ENCODE measurements at places on chromosomes 5 and 9.

GRCh38 chr9:104826911-104827310 lies 63.0 kb downstream of the NIPSNAP3B start:
- H3K4me1 ChIP-seq = no peaks in the 10 kb centered on the region
- DNase-seq = no peak
- no peaks in the 10 kb centered on the region for H3K36me3 ChIP-seq
- no peak overlapping the region for H3K27ac ChIP-seq
- no peak overlapping the region for H3K4me3 ChIP-seq

- no peak overlapping the region for H3K4me3 ChIP-seq
- H3K27ac ChIP-seq = no peak overlapping the region
- H3K27me3 ChIP-seq = no peaks in the 10 kb centered on the region
- no peaks in the 10 kb centered on the region for H3K4me1 ChIP-seq
- H3K36me3 ChIP-seq = peaks cover 74% of the 10 kb centered on the region
- no peak for DNase-seq
Observed at GRCh38 chr9:72356041-72356582, 8.9 kb downstream of the ZFAND5 start.

DNA sequence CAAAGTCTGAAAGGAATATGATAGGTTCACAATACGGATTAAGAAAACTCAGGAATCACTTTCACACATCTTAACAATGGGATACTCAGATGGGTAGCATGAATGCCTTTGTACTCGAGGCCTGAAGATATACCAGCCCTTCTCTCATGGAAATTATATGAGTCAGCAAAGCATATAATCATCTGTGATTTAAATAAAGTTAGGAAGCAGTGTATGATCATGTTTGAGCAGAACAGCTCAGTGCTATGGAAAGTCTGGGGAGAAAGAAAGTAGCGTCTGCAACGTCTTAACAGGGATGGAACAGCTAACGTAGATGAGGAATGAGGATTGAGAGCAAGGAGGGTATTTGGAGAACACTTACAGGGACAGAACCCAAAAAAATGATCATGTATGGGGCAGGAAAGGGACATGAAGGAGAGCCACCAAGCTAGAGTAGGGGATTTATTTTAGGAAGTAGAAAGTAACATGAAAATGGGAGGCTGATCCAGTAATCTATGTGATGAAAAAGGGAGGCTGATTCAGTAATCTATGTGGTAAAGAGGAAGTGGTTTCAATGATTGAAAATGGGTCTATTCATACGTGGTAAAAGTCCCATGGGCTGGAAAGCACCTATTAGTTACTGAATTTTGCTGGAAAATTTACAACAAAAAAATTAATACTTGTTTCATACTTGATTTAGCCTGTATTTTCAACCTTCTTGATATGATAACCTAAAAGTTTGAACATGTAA lies 85.9 kb downstream of the GNA14 start:
- DNase-seq = no peak
- no peaks in the 10 kb centered on the region for H3K27me3 ChIP-seq
- no peak overlapping the region for H3K4me3 ChIP-seq
- no peak overlapping the region for H3K27ac ChIP-seq

- no peaks in the 10 kb centered on the region for H3K4me1 ChIP-seq
- no peak overlapping the region for H3K4me3 ChIP-seq
- peaks cover 2% of the 10 kb centered on the region for H3K36me3 ChIP-seq
- no peak overlapping the region for H3K27ac ChIP-seq
- no peaks in the 10 kb centered on the region for H3K27me3 ChIP-seq
Observed at GRCh38 chr9:114366334-114367128, 21.3 kb downstream of the AKNA start.

DNA sequence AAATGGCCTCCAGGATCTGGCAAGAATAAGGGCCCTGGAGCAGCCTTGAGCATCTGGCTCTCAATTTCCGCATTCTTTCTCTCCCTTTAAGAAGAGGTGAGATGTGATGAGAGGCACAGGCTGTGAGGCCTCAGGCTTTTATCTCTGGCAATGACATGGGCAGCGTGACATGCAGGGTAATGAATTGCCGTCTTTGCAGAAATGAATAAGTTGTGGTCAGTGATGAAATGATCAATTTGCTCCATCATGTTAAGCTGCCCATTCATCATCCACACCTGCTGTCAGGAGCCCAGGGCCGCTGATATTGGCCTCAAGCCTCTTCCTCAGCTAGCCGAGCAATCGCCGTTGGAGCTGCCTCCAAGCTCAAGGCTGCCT lies 265.3 kb downstream of the TRIM32 start:
- H3K27me3 ChIP-seq = no peaks in the 10 kb centered on the region
- H3K27ac ChIP-seq = no peak overlapping the region
- no peaks in the 10 kb centered on the region for H3K36me3 ChIP-seq

GRCh38 chr5:73625944-73626811 lies at the start of gene ARHGEF28:
Gene ARHGEF28 (plus strand): TSS chr5:73626196. CDS start chr5:73684852, 58,656 bp downstream.
- peaks cover 10% of the 10 kb centered on the region for H3K4me1 ChIP-seq
- H3K36me3 ChIP-seq = no peaks in the 10 kb centered on the region
- H3K27ac ChIP-seq = no peak within 1 kb of the TSS
- no peak within 1 kb of the TSS for H3K4me3 ChIP-seq
- no peak for DNase-seq

- H3K27me3 ChIP-seq = no peaks in the 10 kb centered on the region
- H3K27ac ChIP-seq = no peak overlapping the region
- no peaks in the 10 kb centered on the region for H3K4me1 ChIP-seq
- H3K36me3 ChIP-seq = peaks cover 94% of the 10 kb centered on the region
Observed at GRCh38 chr5:87382224-87382623, 30.5 kb downstream of the CCNH start.

DNA sequence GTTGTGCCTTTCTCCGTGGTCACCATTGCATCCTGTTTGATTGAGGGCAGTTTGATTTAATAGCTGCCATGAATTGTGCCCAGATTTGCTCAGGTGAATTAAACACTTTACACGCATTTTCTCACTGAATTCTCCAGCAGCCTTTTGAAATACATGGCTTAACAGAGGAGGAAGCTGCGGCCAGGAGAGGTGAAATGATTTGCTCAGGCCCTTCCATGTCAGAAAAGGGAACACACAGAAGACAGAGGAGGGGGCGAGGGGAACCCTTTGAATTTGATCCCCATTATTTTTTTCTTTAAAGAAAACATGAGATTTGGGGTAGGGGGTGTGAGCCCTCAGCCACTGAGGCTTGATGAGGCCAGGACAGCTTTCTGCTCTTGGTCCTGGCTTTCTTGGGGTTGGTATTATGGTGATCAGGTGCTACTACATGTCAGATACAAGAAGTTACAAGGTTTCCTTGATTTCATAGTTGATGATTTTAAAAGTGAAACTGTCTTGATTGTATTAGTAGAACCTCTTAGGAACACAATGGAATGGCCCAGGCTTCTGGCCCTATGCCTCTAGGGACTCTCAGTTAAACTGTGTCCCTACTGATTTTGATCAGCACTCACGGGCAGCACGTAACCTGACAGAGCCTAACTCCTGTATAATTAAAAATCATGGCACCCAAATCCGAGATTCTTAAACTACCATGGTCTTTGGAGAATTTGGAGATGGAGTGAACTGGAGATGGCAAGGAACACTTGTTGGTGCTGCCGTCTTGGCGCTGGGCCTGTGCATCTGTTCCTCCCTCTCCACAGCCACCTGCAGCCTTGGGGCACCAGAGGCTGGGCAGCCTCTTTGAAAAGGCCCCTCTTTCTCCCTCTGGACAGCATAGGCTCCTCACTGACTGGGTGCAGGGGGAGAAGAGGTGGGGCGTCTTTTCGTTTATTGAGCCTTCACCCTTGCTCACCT lies 107.9 kb downstream of the TRIO start:
- H3K36me3 ChIP-seq = no peaks in the 10 kb centered on the region
- no peak overlapping the region for H3K4me3 ChIP-seq

GRCh38 chr5:103624675-103625074 lies 62.1 kb upstream of the NUDT12 start:
- H3K27ac ChIP-seq = no peak overlapping the region
- no peaks in the 10 kb centered on the region for H3K27me3 ChIP-seq
- H3K4me3 ChIP-seq = no peak overlapping the region
- no peak for DNase-seq
- H3K36me3 ChIP-seq = no peaks in the 10 kb centered on the region

DNA sequence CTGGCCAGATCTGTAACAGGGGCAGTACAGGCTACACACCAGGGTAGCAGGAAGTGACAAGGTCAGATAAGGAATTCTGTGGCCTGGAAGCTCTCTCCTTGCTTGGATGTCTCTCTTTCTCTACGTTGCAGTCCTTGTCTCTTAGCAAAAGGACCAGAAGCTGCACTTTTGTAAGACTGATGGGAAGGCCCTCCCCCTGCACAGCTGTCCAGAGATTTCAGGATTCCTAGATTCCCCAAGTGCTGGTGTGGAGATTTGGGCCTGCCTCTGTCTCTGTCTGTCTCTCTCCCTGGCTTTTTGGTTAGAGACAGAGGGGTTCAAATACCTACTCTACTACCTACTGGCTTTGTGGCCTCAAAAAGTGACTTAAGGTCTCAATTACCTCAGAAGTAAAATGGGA lies 10.0 kb upstream of the CNTFR start:
- H3K4me3 ChIP-seq = no peak overlapping the region
- DNase-seq = peak; percentile 43
- no peaks in the 10 kb centered on the region for H3K4me1 ChIP-seq
- H3K27me3 ChIP-seq = no peaks in the 10 kb centered on the region
- no peak overlapping the region for H3K27ac ChIP-seq

- peaks cover 4% of the 10 kb centered on the region for H3K4me1 ChIP-seq
- H3K27me3 ChIP-seq = no peaks in the 10 kb centered on the region
- no peak overlapping the region for H3K27ac ChIP-seq
- no peaks in the 10 kb centered on the region for H3K36me3 ChIP-seq
- no peak overlapping the region for H3K4me3 ChIP-seq
Observed at GRCh38 chr5:77028631-77029375, 1.4 kb upstream of the AGGF1 start.

DNA sequence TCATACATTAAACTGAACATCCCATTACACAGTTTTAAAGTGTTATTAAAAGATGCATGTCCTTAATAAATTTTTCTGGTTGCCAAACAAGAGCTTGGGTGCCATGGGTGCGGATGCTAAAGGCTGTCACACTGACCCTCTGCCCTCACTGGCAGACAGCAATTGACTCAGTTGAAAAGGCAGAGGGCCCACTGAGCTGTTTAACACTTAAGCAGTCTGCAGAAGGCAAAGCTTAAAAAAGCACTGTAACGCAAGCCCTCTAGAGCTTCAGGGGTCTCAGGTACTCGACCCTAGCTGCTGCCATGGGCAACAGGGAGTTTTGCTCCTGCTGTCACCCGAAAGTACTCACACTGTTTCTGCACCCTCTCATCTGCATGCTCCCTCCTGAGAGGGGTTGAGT lies 726.4 kb upstream of the TYRP1 start:
- no peak for DNase-seq
- H3K27ac ChIP-seq = no peak overlapping the region
- no peaks in the 10 kb centered on the region for H3K36me3 ChIP-seq
- H3K4me3 ChIP-seq = no peak overlapping the region

DNA sequence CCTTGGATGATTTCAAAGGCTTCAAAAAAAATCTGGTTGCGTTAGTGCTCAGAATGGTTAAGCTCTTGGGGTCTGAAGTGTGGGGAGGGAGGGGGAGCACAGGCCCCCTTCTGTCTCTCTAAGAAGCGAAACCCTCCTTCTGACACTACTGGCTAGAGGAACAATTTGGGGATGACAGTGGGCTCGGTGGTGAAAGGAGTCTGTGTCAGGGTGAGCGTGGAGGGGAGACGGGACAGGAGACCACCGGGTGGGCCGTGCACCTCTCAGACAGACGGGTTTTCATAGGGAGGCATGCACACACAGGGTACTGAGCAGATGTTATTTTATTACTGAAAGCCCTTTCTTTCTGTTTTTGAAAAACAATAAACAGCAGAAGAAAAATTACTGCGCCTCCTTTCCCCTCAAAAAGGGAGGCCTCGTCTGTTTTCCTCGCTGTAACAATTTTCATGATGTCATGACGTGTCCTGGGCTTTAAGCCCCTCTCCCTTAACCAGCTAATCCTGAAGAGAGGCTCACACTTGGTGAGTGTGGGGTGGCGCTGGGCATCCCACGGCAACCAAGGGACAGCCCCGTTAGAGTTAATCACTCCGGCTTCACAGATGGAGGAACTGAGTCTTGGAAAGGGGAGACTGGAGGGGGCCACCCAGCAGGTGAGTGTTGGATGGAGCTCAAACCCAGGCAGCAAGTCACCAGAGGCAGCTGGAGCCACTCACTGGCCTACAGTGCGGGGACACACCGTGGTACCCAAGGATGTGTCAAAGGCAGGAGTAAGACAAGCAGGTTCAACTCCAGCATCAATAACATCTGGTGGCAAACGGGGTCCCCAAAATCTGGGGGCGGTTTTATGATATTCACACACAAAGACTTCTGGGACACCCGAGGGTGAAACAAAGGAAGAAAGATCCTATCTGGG lies 53.4 kb downstream of the PTCH1 start:
- H3K4me3 ChIP-seq = peak overlapping the region; percentile 10
- H3K4me1 ChIP-seq = peaks cover 28% of the 10 kb centered on the region
- no peak for DNase-seq
- no peaks in the 10 kb centered on the region for H3K27me3 ChIP-seq
- H3K36me3 ChIP-seq = peaks cover 57% of the 10 kb centered on the region

GRCh38 chr5:93355691-93356090 lies 225.3 kb downstream of the NR2F1-AS1 start:
- H3K36me3 ChIP-seq = no peaks in the 10 kb centered on the region
- no peaks in the 10 kb centered on the region for H3K4me1 ChIP-seq
- H3K27me3 ChIP-seq = no peaks in the 10 kb centered on the region
- no peak for DNase-seq

DNA sequence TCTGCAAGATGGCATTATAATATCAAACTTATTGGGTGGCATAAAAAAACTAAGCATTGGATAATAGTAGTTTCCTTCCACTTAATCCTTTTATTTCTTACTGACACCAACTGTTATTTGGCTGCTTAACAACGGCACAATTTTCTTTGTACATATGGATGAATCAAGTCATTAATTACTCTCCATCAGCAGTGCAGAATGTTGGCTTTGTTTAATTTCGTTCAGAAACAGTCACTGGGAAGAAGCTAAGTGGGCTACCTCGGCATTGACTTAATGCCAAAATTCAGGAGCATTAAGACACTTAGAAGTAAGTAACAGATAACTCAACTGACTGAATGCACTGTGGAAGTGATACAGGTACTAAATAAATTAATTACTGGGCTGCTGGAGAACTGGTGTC lies 460.4 kb downstream of the CTNND2 start:
- no peak for DNase-seq
- no peak overlapping the region for H3K4me3 ChIP-seq
- H3K27ac ChIP-seq = no peak overlapping the region
- H3K36me3 ChIP-seq = no peaks in the 10 kb centered on the region
- no peaks in the 10 kb centered on the region for H3K4me1 ChIP-seq
- no peaks in the 10 kb centered on the region for H3K27me3 ChIP-seq

DNA sequence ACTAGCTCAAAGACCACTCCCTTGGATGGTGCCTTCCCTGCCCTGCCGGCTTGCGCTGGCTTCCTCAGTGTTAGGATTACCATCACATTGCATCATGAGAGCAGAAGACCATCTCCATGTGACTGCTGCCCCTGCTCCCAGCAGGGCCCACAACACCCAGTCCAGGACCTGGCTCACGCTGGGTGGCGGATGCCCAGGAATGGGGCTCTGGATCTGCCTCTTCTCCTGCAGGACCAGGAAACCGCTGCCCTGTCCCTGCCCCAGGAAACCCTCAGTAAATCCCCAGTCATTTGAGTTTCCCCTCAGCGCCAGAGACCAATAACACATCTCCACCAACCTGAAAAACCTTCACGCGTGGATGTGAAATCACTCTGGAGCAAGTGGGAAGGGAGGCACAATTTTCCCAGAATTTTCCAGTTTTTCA lies 3.3 kb upstream of the RNF44 start:
- DNase-seq = no peak
- H3K27me3 ChIP-seq = no peaks in the 10 kb centered on the region
- no peak overlapping the region for H3K4me3 ChIP-seq
- peaks cover under 1% of the 10 kb centered on the region for H3K36me3 ChIP-seq
- peaks cover 54% of the 10 kb centered on the region for H3K4me1 ChIP-seq

Measured in K562 (cell line).